ENCODE measurements at places on chromosomes 7 and 10.

GRCh38 chr7:130425796-130426195, 15.0 kb downstream of the CEP41 start:
- DNase-seq = no peak

GRCh38 chr10:33673839-33674415, 339.5 kb upstream of the NRP1 start:
- no peak for DNase-seq

- DNase-seq = no peak
These were observed 423.9 kb downstream of the NEBL start for GRCh38 chr10:20473023-20473760.

DNA sequence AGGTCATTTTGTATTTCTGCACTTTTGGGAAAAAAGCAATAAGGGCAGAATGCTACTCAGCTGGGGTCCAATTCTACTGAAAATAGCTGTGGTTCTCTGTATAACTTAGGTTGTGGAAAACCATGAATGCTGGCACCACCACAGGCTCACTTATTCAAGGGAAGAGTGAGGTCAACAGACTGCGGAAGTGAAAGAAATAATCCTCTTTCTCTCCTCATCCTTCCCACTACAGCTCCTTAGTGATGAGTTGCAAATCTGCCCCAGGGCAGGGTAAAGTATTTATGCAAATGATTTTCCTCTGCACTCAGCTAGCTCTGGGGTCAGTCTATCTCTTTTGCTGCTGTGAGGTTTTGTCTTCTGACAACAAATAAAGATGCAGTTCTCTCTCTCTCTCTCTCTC, 74.1 kb upstream of the PTPRZ1 start:
- DNase-seq = no peak

- no peak for DNase-seq
These were observed 46.6 kb upstream of the ADRA2A start for GRCh38 chr10:111030042-111030750.

DNA sequence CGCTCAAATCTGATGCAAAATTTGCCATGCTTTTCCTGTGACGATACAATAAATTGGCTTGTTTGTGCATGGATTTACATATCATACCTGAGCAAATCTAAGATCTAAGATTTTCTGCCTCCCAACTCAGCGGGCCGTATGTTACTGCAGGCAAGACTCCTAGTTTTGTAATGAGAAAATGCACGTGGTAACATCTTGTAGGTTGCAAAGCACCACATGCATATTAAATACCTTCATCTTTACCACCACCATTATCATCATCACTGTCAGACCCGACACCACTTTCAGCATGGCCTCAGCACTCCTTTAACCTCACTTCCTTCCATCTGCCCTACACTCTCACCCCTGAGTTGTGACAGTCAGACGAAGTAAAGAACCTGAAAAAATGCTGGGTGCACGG, 202.2 kb downstream of the FRMD4A start:
- DNase-seq = no peak

DNA sequence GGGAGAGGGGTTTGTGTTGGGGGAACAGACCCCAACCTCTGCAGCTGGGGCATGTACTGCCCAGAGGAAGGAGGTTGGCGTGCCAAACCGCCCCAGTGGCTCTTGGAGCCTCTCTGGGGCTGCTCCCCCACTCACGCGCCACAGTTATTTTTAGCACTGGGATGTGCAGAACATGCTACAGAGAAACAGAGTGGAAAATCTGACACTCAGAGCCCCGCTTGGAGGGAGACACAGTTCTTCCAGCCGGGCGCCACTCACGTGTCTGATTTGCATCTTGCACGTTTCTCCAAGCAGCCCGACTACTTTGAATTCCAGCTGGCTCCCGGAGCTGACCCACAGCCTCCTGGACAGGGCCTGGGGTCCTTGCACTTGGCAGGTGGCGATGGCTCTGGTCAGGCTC, 182.0 kb downstream of the RPS24 start:
- DNase-seq = no peak

DNA sequence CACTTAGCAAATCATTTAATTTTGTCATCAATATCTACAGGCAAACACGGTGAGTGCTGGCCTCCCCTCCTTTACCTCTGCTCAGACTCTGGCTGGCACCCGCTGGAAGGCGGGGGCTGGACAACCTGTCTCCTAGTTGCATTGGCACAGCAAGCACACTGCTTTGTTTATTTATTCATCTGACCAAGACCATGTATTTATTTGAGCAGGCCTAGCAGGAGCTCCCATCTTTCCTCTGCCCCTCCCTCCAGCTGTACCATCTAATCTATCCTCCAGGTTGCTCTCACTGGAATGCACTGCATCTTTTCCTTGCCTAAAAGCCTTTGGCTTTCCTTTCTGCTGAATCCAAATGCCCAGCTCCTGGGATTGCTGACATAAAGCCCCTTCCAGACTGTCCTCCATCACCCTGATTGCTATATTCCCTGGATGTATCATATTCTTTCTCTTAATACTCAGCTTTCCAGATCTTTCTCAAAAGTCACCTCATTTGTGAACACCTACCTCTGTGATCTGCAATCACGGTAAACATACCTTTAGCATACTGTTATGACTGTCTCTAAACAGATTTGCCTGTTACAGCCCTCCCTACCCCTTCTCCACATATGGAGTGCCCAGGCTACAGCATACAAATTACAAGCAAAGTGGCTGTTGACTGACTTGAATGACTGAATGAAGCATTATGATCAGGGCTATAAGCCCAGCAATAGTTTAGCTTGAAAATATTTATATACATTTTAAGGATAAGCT, 9.6 kb downstream of the ELMO1 start:
- no peak for DNase-seq

- no peak for DNase-seq
These were observed 151.4 kb upstream of the MAGI2 start for GRCh38 chr7:79604841-79605240.

DNA sequence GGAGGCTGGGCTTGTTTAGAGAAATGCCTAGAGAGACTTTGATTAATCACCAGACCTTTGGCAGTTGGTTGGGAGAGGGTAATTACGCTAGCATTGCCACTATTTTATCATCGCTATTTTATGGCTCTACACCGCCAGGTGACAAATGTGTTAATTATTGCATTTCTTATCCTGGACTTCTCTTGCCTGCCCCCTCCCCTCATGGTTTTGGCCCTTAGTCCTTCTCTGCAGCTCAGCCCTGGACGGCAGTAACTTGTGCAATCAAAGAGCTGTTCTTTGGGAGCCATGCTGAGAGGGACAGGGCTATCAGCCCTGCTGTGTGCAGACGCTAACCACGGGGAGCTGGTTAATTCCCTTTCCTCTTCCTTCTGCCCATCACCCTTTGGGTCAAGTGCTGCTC, 585.0 kb downstream of the AUTS2 start:
- no peak for DNase-seq

GRCh38 chr10:96122824-96123223, 7.3 kb upstream of the ZNF518A start:
- DNase-seq = no peak

DNA sequence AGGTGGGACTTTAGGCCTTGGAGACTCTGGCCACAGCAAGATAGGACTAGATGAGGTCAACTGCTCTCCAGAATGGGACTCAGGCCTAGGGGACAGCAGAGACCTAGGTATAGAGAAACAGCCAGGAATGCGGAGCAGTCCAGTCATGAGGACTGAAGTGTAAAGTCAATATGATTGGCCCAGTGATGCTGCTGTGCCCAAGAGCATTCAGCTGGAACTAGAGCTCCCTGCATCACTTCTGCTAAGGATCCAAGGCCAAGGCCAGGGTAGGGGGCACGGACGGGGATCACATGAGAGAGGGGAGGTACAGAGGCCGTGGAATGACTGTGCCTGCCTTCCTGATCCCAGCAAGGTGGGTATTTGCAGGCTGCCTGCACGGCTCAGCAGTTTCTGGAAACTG, 237.9 kb downstream of the FRMD4A start:
- no peak for DNase-seq

DNA sequence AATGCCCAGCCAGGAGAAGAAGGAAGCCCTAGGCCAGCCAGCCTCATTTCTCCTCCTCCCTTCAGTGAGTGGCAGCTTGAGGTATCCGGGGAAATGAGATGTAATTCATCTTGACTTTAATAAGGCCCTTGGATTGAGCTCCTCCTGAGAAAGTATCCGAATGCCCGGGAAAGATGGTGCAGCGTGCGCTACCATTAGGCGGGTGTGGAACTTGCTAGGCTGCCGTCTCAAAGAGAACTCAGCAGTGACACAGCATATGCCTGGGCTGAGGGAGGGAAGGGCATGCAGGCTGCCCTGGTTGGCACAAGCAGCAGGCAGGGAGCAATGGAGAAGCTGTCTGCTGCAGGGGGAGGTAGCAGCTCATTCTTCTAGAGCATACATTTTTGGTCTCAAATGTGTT, 659.8 kb upstream of the FOXK1 start:
- DNase-seq = no peak

DNA sequence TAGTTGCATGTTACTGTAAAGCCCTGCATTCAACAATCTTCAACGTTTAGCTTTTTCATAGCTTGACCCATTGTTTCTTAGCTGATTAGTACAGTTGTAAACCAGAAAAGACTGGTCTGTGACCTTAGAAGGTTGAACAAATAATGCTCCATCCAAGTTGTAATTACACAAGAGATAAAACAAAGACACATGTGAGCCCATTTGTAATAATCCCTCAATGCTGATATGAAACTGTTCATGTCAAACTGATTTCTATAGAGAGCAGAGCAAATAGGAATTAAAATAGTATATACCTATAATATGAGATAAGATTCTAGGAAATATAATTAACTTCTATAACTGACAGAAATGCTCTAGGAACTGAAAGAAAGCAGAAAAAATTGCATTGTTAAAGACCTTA, 94.7 kb upstream of the SLC25A13 start:
- DNase-seq = no peak

- DNase-seq = no peak
These were observed 950 bp downstream of the EVX1 start for GRCh38 chr7:27243340-27244163.

DNA sequence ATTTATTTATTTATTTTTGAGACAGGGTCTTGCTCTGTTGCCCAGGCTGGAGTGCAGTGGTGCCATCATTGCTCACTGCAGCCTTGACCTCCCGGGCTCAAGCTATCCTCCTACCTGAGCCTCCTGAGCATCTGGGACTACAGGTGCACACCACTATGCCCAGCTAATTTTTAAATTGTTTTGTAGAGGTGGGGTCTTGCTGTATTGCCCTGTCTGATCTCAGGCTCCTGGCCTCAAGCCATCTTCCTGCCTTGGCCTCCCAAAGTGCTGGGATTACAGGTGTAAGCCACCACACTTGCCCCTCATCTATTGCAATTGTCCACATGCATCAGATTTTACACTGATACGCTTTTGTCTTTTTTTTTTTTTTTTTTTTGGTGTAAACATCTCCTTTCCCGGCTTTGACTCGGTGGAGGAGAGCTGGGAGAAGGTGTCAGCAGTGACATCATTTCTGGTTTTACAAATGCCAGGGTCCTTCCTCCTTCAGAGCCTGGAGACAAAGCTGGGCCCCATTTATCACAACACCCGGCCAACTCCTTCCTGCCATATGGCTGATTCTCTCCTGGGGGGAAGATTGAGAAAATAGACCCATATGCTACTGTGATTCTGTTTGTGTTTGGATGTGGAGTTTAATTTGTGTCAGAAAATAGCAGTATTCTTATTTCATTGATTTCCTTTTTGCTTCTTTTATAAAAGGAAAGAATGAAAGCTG, 61.3 kb downstream of the GALNT17 start:
- no peak for DNase-seq

DNA sequence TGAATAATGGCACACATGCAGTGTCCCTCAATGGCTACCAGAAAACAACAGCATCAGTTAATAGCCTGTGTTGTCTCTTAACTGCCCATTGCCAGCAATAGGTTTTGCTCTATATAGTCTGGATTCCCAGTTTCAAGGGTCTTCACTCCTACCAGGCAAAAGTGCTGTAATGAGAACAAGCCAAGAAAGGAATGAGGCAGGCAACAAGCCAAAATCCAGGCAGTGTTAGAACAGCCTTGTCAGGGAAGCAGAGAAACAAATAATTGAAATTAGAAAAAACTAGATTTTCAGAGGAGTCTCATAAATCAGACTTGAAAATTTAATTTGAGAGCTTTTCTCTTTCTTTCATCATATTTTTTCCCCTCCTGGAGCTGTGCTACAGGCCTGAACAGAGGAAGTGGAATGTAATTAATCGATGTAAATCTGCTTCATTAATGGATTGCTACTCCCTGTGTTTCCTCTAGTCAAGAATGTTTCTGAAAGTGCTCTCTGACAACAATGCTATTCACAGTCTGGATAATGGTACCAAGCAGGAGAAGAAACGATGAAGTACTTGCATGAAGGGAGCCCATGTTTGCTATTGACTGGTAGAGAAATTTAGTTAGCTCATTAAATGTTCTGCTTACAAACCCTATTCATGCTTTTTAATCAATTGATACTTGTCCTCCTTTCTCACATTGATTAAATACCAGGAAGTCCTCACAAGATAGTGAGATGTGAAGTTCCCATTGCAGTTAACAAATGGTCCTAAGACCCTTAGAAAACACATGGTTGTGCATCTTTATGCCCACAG, 202.0 kb upstream of the LRRTM3 start:
- no peak for DNase-seq

DNA sequence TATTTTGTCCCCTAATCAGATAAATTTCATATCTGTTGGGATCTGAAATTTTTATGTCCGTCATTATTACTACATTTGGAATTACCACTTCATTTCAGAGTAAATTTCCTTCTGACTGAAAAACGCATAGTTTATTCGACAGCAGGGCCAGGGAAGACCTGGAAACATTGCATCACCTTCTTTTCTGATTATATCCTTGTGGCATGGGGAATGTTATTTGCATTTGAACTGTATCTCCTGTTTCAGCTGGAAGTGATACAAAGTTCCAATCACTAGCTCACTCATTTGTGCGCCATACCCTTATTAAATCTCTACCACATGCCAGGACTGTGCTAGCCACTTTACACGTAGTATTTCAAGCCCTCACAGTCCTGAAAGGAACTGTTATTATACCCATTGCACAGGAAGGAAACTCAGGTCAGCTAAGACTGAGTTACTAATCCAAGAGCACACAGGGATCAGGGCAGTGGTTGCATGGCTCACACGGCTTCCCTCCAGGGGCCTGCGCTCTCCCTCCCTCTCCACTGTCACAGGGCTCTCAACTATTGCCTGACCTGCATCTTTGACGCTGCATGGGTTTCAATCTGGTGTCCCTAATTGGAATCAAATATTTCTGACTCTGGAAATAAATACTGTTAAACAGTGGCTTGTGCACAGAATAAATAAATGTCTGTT, 84.4 kb upstream of the NANOS1 start:
- no peak for DNase-seq
